ENCODE measurements at places on chromosomes 5 and 9. TPM values are rescaled to one million over a fixed set of nuclear protein-coding genes. Genes with fewer than 3 reads are reported as not detected.

Gene KCNT1
- total RNA-seq: 0.10 TPM

Gene SMIM33
- total RNA-seq: not detected

Gene GLIPR2
- total RNA-seq: 86.0 TPM

Gene IDNK
- total RNA-seq: 5.2 TPM

Gene SLCO6A1
- not detected for total RNA-seq

Gene CHSY3
- 0.10 TPM for total RNA-seq

Gene CEL
- total RNA-seq: 0.21 TPM

Gene SIMC1
- total RNA-seq: 11.5 TPM

Gene RALGPS1
- 8.2 TPM for total RNA-seq
